ENCODE measurements at places on chromosomes 16 and 17.
A peak's percentile ranks its signal among the peaks of the same experiment; 100 is the strongest.

DNA sequence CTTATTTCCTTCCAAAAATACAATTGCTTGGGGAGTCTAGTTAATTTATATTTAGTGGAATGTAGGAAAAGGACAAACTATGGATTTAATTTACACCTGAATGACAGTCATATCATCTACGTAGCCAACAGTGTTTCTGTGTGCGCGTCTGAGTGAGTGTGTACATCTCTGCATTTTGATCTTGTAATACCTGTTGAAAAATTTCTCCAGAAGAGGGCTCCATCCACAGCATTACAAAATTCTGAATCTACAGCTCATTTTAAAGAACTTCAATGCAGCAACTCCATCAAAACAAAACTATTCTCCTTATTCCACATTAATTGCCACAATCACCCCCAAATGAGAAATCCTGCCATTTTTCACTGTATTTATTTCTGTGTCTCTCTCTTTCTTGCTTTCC lies 3.9 kb downstream of the CDH13 start:
- no peak for DNase-seq

GRCh38 chr16:56767024-56767423 lies 37.1 kb downstream of the NUP93 start:
- DNase-seq: no peak

DNA sequence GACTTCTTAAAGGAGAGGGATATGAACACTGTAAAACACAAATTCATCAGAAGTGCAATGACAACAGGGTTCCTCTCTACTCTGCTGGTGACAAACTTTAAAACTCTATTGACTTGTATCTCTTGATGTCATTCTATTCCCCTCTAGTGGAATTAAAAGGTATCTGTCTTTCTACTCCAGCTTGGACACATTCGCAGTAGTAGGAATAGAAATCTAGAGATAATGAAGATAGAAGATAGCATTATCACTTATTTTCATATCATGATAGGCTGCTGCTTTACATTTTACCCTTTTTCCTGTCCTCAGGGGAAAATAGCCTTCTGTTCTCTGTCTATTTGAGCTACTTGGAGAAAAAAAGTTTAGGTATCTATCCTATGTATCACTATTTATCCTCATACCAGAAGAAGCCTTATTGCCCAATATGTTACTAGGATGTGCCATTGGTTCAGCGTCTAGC lies 209.6 kb upstream of the CACNG5 start:
- DNase-seq: peak; percentile 61

DNA sequence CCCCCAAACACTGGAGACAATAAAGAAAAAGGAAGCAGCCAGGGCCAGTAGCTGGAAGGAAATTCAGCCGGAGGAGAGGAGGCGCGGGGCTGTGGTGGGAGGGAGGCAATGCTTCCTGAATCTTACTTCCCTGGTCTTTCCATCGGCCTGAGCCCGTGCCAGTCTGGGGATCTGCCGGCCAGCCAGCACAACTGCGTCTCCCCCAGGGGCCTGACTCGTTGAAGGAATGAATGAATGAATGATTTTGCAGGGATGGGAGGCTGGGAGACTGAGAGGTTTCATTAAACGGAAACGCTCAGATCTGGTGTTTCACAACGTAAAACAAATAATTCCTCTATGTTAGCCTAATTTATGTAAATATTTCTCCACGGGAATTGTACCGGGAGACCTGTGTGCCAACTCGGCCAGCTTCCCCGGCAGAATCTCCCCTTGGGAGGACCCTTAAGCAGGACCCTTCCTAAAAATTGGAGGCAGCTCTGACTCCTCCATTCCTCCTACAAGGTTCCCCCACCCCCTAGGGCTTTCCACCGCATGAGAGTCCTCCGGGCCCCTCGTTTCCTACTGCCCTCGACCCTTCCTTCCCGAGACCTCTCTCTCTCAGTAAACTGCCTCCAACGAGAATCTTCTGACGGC lies 1.3 kb upstream of the BAIAP2 start:
- DNase-seq: no peak

GRCh38 chr16:30439720-30440348 lies 5.8 kb downstream of the SEPHS2 start:
- DNase-seq: no peak

Data from fibroblast of lung (primary cell).